Stimulated activated CD8-positive, alpha-beta memory T cell treated with anti-CD3 and anti-CD28 coated beads, Interleukin-2, amount 100 ng/mL, for 48 hours (primary cell): ENCODE measurements at places on chromosomes 6 and 20.

DNA sequence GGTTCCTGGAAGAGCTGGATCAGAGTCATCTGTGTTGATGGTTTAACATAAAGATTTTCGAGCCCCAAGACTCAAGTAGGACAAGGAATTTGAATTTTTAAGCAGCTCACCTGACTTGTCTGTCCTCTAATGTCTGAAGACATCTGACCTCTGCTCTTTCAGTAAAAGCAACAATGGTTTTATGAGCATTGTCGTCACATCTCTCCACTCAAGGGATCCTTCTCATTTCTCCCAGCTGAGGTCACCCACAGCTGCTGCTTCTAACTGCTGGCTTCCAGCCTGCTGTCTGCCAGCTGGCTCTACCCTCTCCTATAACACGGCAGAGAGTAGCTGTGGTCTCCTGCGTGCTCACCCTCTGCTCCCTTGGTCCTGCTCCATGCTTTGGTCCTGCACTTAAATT is 24.7 kb upstream of the HDAC2 start:
- DNase-seq, result no peak

DNA sequence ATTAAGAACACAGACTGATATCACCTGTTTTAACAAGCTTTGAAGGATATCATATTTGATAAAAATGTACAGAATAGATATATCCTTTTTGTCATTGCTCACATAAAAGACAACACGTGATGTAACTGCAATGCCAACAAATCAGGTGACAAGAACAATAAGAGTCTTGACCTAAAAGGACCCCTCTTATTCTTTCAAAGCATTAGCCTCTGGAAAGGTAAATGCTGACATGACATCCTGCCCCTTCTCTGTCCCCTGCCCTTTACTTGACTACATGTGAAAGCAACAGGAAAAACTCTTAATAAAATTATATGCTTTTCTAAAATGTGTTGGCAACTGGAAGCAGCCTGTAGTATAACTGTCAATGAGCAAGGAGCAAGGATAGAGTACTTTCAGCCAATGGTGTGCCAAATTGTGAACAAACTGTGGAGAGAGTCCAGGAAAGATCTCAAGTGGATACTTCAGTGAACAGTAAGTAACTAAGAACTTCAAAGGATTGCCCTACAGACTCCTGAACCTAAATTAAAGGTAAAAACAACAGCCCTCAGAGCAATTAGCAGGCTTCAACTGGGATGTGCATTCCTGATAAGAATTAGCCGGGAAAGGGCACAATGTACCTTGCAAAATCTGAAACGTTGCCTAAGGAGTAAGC is 16.3 kb downstream of the PTPRK start:
- no peak for DNase-seq

DNA sequence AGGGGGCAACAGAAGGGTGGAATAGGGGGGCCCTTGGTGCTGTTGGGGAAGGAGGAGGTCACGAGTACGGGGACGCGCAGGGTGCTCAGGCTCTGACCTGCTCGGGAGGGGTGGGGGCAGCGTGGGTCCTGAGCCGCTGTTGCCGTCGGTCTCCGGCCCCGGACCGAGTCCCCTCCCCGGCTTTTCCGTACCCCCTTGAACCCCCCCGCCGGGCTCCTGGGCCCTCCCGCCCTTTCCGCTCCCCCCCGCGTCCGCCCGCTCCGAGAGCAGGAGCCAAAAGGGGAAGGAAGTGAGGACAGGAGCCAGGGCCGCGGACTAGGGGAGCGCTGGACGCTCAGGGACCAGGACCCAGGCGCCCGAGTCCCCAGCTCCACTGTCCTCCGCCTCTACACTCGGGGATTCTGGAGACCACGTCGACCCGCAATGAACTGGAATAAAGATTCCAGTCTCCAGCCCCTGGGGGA is at the start of gene RGL2:
TSS of gene RGL2 (minus strand) at position 170 of the 464 bp plus-strand sequence. CDS start 332 bp downstream, outside the sequence.
- no peak for DNase-seq

GRCh38 chr20:24823176-24823784 is 125.8 kb upstream of the CST7 start:
- no peak for DNase-seq

DNA sequence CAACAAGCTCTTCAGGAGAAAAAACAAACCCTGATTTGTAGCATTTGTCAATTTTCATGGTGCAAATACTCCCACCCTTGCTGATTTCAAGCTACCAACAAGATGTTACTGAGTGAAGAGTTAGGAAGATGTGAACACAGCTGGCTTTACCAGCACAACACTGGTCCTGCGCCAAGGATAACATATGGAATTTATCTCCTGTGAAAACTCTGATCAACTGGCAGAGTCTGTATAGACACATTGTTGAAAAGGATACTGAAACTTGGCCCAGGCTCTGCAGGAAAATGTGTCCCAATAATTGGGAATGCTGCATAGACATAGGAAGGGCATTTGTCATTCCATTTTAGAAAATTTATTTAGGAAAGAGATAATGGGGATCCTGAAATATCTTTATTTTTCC is 29.0 kb downstream of the OTOR start:
- DNase-seq, result no peak
